ENCODE measurements at places on chromosomes 5 and 9.
A peak's percentile ranks its signal among the peaks of the same experiment; 100 is the strongest.

DNA sequence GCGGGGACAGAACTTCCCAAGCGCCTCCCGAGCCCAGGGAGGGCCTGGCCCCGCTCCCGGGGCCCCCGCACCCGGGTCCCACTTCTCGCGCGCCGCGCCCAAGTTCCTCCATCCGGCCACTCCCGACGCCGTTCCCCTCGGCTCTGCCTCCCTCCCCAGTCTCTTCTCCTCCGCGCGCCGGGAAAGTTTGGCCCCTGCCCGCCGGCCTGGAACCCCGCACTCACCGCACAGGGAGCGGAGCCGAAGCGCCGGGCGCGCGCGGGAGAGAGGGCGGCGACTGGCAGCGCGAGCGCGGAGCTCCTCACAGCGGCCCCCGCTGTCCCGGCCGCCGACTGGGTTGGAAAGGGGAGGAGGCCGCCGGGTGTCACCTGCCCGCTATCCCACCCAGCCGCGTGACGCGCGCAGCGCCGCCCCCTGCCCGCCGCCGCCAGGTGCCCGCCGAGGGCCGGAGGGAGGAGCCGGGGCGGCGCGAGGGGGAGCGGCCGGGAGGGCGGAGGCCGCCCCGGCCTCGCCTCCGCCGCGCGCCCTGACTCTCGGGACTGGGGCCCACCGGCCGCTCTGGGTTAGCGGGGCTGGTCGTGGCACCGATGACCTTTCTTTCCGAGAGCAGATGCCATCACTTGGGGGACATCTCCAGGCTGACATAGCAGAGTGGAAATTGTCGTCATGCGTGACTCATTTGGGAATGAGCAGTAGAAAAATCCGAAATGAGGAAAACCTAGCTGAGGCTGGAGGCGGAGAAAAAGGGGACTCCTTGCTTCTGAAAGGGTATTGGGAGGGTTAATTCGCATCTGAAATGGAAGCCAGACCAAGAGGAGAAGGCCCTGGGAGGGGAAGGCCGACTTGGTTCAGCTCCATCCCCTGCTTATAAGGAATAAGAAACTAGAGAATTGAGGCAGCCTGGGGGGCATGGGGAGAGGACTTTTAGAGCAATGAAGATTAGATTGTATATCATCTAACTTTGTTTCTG lies at the start of gene ELOVL7:
Gene ELOVL7, minus strand, starts transcription at position 334 of the 970 bp plus-strand sequence. CDS start 56,872 bp downstream, outside the sequence.
- DNase-seq, result peak; percentile 79

DNA sequence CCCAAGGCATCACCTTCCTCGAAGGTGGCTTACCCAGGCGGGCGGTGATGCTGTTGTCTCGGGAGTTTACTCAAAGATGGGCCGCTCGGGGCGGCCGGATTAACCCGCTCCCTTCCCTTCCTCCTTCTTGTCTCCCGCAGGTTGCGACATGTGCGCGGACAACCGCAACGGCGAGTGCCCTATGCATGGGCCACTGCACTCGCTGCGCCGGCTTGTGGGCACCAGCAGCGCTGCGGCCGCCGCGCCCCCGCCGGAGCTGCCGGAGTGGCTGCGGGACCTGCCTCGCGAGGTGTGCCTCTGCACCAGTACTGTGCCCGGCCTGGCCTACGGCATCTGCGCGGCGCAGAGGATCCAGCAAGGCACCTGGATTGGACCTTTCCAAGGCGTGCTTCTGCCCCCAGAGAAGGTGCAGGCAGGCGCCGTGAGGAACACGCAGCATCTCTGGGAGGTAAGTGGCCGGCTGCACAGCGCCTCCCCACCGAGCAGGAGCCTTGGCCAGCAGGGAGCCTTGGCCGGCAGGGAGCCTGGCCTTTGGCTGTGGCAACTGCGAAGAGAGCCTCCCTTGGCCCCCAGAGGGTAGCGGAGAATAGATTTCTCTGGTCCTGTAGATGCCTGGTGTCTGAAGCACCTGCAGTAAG lies 10.6 kb downstream of the PRDM6 start:
- DNase-seq, result no peak

DNA sequence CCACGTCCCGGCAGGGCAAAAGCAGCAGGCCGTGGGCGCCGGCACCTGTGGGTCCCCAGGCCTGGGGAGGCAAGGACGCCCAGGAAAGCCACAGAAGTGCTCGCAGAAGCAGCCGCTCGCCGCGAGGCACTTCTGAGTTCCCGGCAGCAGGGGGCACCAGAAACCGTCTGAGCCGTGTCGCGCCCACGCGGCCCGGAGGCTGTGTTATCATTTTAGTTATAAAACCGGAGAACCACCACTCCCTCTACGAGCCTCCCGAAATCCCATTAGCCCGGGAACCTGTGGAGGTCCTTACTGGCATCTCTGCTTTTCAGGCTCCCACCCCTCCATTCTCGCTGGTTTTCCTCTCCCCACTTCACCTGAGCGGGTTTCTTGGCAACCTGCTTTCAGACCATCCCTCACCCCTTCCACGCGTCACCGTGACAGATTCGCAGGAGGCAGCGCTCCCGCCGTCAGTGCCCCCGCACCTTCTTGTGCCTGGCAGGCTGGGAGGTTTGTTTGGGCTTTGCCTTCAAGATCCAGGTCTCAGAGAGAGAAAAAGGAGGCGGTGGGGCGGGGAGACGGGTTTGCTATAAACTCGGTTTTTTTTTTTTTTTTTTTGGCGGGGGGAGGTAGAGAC lies 2.3 kb downstream of the GDNF start:
- peak; percentile 77 for DNase-seq

- DNase-seq, result no peak
Measured at GRCh38 chr9:80954521-80954920, 734.8 kb downstream of the TLE1 start.

- DNase-seq, result no peak
Measured at GRCh38 chr9:18394847-18395351, 79.1 kb upstream of the ADAMTSL1 start.

DNA sequence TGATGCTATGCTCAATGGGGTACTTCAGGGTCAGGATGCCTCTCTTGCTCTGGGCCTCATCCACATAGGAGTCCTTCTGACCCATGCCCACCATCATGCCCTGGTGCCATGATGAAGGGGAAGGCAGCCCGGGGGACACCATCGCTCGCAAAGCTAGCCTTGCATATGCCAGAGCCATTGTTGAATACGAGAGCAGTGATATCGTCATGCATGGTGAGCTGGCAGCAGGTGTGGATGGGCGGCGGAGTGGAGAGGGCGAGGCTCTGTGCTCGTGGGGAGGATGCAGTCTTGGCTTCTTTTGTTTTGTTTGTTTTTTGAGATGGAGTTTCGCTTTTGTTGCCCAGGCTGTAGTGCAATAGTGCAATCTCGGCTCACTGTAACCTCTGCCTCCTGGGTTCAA lies 17.2 kb upstream of the SPZ1 start:
- DNase-seq, result no peak
